Left cardiac atrium (tissue), 4 donors: ENCODE measurements at places on chromosomes 11 and 22.

- peak; percentile 41 for DNase-seq
These were observed 6.8 kb upstream of the PIM3 start for GRCh38 chr22:49953680-49954344.

DNA sequence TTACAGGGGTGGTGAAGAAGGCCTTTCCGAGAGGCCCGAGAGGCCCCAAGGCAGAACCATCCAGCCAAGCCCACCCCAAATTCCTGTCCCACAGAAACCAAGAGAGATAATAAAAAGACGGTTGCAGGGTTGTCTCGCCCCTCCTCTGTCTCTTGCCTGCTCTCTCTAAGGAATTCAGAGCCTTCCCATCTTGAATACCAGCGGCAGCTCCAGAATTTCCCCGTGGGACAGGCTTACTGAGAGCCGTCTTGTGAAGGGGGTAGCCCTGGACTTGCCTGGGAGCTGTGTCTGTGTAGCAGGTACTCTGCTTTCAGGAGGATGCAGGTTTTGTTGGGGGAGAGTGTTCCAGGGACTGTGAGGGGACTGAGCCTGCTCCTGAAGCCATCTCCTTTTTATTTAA is 9.6 kb upstream of the EIF3D start:
- DNase-seq, result no peak

DNA sequence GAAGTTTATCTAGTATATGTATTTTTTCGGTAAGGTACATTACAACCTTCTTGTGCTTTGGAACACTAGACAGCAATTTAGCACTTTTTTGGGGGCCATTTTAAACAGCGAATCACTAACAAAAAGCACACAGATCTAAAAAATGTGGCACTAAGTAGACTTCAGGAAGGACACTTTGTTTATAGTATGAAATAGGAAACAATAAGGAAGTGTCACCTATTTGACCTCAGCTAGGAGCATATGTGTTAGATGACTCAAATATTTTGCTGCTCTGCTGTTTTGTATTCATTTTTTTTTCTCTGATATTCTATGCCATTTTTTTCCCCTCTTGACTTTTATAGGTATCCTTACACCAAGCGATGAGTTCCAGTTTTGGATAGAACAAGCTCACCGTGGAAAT is 5.6 kb downstream of the DYNC2H1 start:
- DNase-seq, result no peak

DNA sequence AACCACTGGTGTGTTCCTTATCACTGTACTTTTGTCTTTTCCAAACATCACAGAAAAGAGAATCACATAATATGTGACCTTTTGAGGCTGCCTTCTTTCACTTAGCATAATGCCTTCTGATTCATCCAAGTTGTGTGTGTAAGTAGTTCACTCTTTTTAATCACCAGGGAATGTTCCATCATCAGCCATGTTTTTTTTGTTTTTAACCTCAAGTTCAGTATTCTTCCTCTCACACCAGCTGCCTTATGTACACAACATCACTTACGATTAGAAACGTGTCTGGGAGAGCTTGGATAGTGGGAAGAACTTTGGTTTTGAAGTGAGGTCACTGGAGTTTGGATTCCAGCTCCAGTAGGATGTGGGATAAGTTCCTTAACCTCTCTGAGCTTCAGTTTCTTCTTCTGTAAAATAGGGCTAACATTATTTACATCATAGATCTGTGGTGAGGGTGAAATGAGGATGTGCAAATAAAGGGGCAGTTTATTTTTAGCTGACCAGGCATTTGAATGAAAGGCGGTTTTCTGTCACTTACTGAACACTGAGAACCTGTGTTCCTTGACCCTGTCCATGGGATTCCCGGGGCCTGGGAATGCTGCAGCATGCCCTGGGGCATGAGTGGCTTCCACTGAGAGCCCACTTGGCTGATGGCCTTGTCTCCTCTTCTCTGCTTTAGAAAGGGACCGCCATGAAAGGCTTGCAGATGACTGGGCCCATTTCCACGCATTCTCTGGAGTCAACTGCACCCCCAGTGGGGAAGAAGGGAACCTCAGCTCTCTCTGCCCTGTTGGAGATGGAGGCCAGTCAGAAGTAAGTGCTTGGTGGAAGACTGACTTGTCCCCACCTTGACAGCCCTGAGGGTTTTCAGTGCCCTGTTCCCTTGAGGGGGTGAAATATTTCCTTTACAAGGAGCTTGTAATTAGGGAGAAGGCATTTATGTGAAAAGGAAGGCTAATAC is 92.6 kb downstream of the DEPDC5 start:
- no peak for DNase-seq

GRCh38 chr11:65954771-65955170 is 6.8 kb upstream of the SART1 start:
- DNase-seq, result no peak

DNA sequence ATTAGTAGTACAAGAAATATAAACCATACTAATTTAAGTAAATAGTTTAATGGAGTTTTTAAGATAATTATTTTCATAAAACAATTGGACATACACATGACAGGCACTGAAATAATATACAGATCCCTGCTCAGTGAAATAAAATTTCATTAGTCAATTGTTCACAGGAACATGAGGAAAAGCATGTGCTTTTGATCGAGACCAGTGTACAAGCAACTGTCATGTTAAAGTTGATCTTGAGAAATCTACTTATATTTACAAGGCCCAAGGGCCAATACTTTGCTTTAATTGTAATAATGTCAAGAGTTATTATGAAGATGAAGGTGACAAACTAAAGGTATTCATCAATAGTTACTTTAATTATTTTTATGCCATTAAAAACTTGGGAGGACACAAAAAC is 792.7 kb upstream of the LUZP2 start:
- DNase-seq, result no peak

- DNase-seq, result no peak
These were observed 346.1 kb upstream of the TENM4 start for GRCh38 chr11:79786961-79787360.

DNA sequence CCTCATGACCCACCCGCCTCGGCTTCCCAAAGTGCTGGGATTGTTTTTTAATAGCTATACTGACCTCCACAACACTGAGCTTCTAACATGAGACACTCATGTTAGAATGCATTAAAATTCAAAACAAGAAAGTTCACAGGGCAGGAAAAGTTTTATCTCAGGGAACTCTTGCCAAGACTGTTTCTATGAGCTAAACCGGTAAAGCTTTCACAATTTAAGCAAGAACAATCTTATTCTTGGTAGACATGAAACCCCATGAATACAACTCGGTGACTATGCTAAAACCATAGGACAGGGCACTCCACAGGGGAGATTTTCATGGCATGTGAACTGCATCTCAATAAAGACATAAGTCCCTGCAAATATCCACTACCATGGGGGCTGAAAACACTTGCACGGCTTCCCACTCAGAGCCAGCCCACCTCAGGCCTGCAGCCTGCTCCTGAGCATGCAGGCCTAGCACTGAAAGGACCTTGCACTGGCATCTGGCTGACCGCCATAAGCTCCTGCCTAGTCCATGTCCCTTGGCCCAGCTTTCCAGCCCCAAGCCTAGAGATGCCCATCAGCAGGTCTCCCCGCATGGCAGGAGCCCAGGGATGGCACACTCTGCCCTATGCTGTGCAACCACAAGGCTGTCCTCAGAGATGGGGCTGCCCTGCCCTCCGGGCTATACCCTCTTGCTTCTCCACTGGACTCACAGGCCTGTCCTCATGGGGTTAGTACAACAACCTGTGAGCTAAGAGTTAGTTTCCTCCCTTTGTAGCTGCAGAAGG is 58.4 kb downstream of the DGCR2 start:
- DNase-seq, result no peak

GRCh38 chr11:113831314-113831713 is 44.1 kb downstream of the USP28 start:
- no peak for DNase-seq

DNA sequence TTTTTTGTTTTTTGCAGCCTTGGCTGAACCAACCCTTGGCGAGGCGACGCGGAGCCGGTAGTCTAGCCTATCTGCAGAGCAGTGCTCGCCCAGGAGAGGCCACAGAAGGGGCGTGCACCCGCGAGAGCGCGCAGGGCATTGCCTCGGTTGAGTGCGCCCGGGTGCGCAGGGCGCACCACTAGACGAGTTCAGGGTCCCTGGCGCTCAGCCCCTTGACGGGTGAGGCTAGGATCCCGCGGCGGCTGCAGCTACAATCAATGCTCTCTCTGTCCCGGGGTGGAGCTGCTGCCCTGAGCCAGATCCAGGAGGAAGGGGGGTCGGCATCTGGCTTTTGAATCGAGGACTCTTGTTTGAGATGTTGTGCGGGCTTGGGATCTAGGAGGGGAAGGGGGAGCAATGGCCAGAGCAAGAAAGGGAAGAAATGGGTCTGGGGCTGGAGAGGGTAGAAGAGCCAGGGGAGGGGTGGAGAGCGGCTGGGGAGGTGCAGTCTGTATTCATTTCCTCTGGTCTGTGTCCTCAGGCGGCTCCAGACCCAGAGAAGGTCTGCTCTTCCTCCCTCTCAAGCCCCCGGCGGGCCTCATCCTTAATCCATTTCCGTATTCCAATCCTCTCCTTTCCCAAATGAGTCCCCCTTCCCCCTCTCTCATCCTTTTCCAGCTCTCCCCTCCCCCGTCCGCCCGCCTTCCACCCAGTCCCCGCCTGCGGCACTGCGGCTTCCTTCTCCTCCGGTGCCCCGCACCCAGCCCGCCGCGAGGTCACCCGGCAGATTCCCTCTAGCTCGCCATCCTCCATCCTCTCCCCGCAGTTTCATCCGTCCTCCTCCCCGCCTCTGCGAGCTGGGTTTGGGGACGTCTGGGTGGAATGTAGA is 797 bp downstream of the THY1 start:
- DNase-seq, result peak; percentile 21

- DNase-seq, result no peak
These were observed 2.8 kb downstream of the EHD1 start for GRCh38 chr11:64875369-64876228.

- DNase-seq, result no peak
These were observed 62.6 kb downstream of the KCNJ1 start for GRCh38 chr11:128804481-128804880.

DNA sequence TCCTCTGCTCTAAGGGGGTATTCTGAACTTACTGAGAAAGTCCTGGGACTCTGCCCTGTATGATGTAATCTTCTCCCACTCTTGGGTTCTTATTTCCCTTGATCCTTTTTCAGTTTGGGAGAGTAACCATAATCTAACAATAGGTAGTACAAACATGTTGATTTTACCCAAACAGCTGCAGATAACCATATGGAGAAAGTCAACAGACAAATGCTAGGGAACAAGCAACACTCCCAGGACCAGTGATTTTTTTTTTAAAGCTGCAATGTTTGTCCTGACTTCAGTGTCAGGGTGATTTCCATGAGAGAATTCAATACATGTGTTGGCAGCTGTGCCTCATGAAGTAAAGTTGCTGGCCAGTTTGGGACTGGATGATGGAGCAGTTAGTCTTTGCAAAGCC is 156.5 kb downstream of the FCHSD2 start:
- no peak for DNase-seq

- DNase-seq, result no peak
These were observed 592.6 kb downstream of the ETS1 start for GRCh38 chr11:127994736-127995135.

DNA sequence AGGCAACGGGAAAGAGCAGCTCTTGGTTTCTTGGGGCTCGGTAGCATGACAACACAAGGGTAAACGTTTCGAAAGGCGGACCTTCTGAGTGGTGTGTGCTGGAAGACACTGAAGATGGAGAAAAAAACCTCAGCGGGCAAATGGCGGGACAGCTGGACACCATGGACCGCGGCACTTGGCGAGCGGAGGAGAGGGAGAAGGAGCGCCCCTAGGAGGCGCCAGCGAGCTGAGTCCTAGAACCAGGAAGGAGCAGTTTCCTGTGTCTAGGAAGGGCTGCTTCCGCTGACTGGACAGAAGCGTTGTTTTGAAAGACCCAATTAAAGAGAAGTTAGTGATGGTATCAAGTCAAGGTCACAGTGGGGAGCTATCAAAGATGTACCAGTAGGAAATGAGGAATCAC is 44.0 kb upstream of the OPCML start:
- DNase-seq, result no peak

GRCh38 chr11:131146827-131147490 is 223.5 kb upstream of the NTM start:
- DNase-seq, result no peak

DNA sequence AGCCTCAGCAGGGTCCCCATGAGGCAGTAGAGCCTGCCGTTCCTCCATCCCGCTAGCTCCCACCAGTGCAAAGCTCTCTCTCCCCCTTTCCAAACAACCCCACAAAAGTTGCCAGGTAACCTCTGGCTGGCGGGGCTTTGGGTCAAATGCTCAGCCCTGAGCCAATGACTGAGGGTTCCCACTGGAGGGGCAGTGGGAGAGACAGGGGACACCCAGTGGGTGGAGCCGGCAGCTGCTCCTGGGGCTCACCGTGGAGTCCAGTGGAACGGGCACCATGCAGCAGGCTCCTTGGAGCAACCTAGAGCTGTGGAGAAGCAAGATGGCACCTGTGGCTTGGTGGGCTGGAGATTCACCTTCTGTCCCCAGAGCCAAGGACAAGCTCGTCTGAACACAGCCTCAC is 25.0 kb upstream of the PPARA start:
- DNase-seq, result no peak

- peak; percentile 24 for DNase-seq
These were observed 10.4 kb upstream of the AHNAK start for GRCh38 chr11:62556875-62557631.

DNA sequence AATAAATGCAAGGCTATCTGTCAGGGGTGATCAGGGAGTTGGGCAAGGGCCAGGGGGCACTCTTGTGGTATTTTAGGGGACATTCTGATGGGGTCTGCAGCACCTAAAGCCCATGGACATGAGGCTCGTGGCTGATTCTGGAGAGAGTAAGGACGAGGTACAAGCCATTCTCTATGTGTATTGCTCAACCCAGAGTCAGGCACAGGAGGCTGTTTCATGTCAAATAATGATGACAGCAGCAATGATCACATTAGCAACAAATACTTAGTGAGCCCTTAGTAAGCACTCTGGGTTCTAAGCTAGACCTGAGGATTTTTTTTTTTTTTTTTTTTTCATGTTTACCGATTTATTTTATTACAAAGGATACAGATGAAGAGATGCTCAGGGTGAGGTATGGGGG is 83.5 kb upstream of the THY1 start:
- no peak for DNase-seq

GRCh38 chr11:40241524-40242051 is 1217.9 kb downstream of the LRRC4C start:
- peak; percentile 18 for DNase-seq

DNA sequence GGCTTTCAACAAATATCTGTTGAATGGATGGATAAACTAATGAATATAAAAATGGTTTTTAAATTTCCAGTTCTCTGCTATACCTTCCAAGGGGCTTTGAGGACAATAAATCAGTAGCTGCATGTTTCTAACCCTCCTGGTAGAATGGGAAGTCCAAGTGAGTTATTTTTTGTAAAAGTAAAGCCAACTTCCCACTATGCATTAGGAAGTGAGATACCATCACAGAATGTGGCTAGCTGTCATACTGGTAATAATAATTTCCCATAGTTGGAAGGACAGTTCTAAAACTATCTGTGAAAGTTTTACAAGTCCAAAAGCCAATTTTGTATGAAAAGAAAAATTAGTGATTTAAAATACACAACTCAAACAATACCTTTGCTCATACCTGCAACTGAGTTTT is 50.0 kb downstream of the TMEM123 start:
- no peak for DNase-seq

GRCh38 chr11:64492561-64492960 is 98.5 kb upstream of the SLC22A12 start:
- DNase-seq, result no peak

- no peak for DNase-seq
These were observed 268.6 kb upstream of the PITPNB start for GRCh38 chr22:28187612-28188011.

- no peak for DNase-seq
These were observed 3.0 kb upstream of the MRGPRD start for GRCh38 chr11:68983801-68984200.
